Lung (tissue), 17 donors: ENCODE measurements at places on chromosomes 7 and 10.

DNA sequence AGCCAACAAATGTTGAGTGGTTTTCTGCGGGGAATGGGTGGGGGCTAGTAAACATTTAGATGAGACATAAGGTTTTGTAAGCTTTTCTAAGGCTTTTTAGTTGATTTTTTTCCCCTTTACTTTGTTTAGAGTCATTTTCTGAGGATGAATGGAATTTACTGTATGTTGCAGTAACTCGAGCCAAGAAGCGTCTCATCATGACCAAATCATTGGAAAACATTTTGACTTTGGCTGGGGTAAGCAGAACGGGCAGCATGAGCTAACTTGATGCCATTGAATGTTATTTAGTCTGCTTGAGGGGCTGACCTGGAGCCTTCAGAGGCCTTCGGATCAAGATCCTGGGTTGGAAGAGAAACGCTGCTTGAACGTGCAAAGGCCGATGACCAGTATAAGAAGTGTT lies 37.3 kb downstream of the FBH1 start:
- DNase-seq, result peak; percentile 62

DNA sequence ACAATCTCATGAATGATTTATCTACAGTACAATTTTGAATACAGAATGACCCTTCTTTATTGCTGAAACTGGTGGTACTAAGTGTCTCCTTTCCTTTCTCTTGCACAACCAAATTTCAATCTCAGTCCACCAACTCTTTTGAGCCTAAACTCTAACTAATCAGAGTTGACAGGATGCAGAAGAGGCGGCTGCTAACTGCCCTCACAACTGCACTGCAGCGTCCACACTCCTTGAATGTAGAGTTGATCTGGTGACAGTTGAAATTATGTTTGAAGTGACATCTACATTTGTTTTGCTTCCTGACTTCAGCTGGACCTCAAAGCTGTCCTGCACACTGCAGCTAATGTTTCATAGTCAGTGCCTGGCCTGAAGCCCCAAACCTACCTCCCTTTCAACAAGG lies 139.6 kb downstream of the ZMYND11 start:
- no peak for DNase-seq

GRCh38 chr10:78802431-78802830 lies 266.3 kb upstream of the ZMIZ1 start:
- peak; percentile 59 for DNase-seq

GRCh38 chr10:68668231-68668630 lies 52.8 kb upstream of the CCAR1 start:
- no peak for DNase-seq

DNA sequence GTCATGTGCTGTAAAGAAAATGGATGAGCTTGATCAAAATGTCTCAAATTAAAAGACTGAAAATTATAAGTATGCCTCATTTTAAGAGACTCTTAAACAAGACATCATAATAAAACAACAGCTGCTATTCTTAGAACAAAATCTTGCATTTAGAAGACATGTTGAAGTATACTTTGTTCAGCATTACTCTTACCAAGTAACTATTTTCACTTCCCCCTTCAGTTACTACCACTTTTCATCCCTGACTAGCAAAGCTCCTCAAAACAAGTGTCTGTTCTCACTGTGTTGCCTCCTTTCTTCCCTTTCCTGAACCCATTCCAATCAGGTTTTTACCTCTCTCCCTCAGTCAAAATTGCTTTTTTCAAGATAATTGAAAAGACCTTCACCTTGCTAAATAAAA lies 31.6 kb downstream of the ELAPOR2 start:
- DNase-seq, result no peak

GRCh38 chr10:46216836-46217751 lies 69.7 kb upstream of the ANTXRL start:
- DNase-seq, result no peak

DNA sequence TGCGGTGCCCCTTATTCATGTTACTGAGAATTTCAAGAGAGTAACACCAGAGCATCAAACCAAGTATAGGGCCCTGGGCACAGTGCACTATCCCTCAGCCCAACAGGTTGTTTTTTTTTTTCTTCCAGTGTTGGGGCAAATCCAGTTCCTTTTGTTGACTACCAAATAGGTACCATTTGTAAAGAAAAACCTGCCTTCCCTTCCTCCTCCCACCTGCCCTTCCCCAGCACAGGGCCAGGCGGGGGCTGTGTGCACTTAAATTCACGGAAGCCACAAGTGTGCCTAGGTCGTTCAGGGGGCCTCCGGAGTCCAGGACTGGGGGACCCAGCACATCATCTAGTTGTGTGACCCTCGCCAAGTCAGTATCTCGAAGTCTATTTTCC lies 595 bp upstream of the SFXN4 start:
- no peak for DNase-seq

DNA sequence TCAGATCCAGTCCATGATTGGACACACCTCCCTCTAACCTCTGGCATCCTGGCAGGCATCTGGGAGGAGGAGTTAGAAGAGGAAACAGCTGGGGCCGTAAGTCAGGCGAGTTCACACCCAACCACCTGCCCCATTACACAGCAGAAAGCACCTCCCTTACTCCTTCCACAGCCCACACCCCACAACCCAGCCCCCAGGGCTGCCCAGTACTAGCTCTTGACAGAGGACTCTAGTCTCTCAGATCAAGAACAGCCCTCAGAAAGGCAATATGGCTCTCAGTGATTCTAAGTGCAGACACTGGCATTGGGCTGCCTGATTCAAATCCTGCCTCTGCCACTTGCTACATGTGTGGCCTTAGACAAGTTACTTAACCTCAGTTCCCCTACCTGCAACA lies 34.1 kb downstream of the KCNMA1 start:
- no peak for DNase-seq

- DNase-seq, result no peak
Measured at GRCh38 chr10:62258926-62259325, 9.7 kb downstream of the RTKN2 start.

DNA sequence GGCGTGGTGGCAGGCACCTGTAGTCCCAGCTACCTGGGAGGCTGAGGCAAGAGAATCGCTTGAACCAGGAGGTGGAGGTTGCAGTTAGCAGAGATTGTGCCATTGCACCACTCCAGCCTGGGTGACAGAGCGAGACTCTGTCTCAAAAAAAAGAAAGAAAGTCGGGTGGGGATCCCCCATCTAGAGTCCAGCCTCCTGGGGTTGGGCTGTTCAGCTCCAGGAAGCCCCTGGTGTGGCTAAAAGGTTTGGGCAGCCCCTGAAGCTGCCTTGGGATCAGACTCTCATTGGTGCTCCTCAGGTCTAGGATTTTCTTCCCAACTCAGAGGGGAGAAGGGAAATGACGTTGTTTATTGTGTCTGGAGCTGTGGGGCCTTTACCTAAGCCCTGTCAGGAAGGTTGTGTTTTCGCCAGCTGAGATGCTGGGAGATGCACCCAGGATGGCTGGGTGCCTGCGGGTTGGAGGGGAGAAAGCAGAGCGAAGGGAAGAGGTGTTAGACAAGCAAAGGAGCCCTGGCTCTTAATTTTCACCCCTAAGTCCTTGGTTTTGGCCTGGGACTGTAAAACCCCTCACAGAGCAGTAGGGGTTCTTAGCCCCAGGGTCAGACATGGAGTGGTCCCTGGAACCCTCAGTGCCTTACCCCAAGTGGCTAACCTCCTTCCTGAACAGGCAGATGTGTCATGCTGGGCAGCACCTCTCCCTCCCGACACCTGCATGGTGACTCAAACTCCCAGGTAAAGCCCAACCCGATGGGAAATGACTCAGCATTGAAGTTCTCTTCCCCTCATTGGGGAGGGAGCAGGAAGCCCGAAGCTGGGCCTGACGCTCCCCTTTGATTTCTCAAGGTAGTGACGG lies 21.1 kb downstream of the PLAU start:
- no peak for DNase-seq

- no peak for DNase-seq
Measured at GRCh38 chr10:70093335-70093944, 39.2 kb downstream of the AIFM2 start.

GRCh38 chr7:71768450-71768849 lies 636.5 kb downstream of the GALNT17 start:
- no peak for DNase-seq

DNA sequence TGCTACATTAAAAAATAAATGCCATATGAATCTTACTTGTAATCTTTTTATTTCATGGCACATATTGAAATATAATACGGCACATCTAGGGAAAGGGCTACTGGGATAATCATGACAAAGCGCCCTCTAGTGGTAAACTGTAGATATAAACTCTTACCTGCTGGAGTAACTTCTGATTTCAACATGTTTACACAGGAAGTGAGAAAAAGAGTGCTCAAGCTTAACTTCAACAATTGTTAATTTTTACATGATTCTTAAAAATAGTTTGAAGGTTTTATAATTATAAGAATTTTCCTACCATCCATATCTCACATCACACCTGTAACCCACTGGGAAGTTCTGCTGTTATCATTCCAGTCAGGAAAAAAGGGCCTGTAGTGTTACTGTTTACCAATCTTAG lies 2.0 kb upstream of the HEPACAM2 start:
- DNase-seq, result no peak
